AG10803 (cell line): ENCODE measurements at places on chromosomes 3 and 15.
A peak's percentile ranks its signal among the peaks of the same experiment; 100 is the strongest.

DNA sequence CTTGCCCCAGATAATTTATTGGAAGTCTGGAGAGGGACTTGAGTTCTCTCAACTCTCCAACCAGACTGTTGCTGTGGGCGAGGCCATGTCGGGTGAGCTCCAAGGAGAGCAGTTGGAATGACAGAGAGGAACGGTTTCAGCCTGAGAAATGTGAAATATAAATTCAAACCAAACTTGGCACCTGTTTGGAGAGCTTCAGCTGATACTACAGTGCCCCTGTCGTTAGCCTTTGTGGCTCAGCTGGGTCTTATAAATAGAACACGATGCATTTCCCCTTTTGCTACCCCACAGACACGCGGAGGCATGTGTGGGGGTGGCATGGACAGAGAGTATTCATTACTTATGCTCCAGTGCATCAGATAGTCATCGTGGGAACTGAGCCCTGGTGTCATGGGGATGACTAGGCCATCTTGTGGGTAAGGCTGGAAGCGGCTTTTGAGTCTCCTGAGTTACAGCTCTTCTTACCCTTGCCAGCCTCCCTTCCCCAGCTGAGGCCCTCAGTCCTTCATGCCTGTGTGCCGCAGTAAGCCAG is 15.6 kb downstream of the SMAD3 start:
- peak; percentile 98 for DNase-seq

GRCh38 chr3:43998836-43999727 is 242.6 kb upstream of the TOPAZ1 start:
- peak; percentile 70 for DNase-seq

DNA sequence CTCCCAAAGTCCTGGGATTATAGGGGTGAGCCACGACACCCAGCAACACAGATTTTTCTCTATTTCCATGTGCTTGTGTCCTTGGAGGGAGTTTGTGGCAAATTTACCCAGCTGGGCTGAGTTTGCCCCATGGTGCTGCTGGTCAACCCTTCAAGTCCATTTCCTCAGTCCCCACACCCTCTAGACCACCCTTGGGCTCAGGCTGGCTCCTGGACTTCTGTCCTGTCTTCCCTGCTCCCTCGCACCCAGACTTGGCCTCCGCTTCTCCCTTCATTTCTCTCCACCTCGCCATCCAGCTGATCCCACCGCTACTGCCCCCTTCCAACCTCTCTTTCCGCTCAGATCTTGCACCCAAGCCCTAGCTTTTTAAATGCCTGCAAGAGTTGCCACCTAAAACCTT is 7.3 kb upstream of the RHOV start:
- no peak for DNase-seq

DNA sequence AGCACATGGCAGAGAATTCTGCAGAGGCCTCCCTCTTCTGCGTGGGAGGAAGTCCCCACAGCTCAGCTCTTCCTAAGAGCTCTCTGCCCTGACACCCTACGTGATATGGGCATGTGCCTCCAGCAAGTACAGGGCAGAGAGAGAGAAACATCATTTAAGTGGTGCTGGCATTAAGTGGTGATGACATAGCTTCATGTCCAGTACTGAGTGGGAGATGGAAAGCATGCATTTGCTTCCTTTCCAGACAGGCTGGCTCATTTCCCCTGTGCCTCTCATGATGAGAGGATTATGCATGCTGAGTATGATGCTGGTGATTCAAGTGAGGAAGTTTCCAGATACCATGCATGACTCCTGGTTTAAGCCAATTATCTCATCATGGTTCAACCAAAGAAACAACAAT is 26.9 kb downstream of the BFSP2 start:
- DNase-seq = peak; percentile 58

GRCh38 chr3:42581709-42582473 is at the start of gene SEC22C:
TSS of gene SEC22C (minus strand) at chr3:42581967. CDS start at chr3:42569046, 12,921 bp downstream.
- DNase-seq = peak; percentile 84

GRCh38 chr3:17830788-17831187 is 88.4 kb upstream of the TBC1D5 start:
- DNase-seq = no peak
